ENCODE measurements at places on chromosomes 2 and 18.

- no peaks in the 10 kb centered on the region for H3K27me3 ChIP-seq
- H3K36me3 ChIP-seq = peaks cover 48% of the 10 kb centered on the region
- no peak overlapping the region for H3K4me3 ChIP-seq
Measured at GRCh38 chr2:71389384-71390072, 57.9 kb downstream of the ZNF638 start.

- no peak for DNase-seq
- H3K36me3 ChIP-seq = no peaks in the 10 kb centered on the region
- no peaks in the 10 kb centered on the region for H3K4me1 ChIP-seq
- no peak overlapping the region for H3K4me3 ChIP-seq
- no peaks in the 10 kb centered on the region for H3K27me3 ChIP-seq
Measured at GRCh38 chr2:129160879-129161278, 818.6 kb upstream of the RAB6C start.

DNA sequence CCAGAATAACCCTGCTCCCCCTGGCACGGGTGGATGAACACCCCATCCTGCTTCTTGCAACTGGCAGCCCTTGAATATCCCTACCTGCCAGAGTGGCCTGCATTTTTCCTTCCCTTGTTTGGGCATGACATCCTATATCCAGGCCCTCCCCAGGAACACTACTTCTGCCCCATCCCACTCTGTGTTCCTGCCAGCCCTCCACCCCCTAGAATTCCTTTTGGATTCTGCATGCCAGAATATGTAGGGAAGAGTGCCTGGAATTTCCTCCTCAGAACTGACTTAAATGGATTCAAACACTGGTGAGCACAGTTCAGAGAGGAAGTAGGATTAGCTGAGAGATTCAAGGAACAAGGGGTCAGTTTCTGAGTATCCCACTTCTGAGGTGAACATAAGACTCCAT is 123.5 kb upstream of the PELI1 start:
- DNase-seq = no peak
- H3K4me1 ChIP-seq = no peaks in the 10 kb centered on the region
- H3K36me3 ChIP-seq = peaks cover 3% of the 10 kb centered on the region
- H3K4me3 ChIP-seq = no peak overlapping the region
- no peaks in the 10 kb centered on the region for H3K27me3 ChIP-seq

GRCh38 chr18:25669741-25670140 is 317.8 kb upstream of the ZNF521 start:
- no peaks in the 10 kb centered on the region for H3K27me3 ChIP-seq
- no peak for DNase-seq
- no peak overlapping the region for H3K4me3 ChIP-seq
- no peaks in the 10 kb centered on the region for H3K4me1 ChIP-seq

DNA sequence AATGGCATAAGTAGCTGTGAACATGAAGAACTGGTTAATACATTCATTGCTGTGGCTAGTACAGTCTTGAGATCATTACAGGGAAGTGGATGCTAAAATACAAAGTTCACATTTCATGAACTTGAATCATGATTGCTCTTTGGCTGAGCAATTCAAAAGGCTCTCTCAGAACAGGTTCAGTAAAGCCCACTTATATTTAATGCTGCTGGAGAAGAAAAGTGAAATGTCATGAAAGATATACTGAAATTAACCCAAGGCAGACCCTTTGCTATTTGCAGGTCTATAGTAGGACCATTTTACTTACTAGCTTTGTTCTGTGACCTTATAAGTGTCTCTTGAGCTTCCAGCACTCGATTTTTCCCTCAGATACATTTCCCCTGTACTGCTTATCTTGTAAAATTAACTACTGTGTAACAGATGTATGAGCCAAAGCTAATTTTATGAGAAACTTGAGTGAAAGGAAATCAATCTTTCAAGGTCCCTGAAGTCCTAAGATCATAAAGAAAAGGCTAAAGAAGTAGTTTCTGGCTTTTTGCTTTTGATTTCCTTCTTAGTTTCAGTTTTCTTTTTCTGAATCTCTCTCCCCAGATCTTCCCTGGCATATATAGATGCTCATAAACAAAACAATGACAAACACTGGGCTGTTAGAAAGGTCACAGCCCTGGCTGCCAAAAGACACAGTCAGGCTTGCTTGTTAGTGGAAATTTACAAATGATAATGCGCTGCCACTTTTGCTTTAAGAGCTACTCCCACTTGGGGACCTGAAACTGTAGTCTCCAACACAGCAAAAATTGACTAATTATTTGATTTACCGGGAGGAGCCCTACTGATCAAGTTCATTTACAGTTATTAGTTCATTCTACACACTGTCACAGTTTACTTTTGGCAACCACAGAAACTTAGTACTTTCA is 132.7 kb upstream of the XPO1 start:
- peaks cover 15% of the 10 kb centered on the region for H3K36me3 ChIP-seq
- peak; percentile 56 for DNase-seq
- peaks cover 20% of the 10 kb centered on the region for H3K4me1 ChIP-seq

DNA sequence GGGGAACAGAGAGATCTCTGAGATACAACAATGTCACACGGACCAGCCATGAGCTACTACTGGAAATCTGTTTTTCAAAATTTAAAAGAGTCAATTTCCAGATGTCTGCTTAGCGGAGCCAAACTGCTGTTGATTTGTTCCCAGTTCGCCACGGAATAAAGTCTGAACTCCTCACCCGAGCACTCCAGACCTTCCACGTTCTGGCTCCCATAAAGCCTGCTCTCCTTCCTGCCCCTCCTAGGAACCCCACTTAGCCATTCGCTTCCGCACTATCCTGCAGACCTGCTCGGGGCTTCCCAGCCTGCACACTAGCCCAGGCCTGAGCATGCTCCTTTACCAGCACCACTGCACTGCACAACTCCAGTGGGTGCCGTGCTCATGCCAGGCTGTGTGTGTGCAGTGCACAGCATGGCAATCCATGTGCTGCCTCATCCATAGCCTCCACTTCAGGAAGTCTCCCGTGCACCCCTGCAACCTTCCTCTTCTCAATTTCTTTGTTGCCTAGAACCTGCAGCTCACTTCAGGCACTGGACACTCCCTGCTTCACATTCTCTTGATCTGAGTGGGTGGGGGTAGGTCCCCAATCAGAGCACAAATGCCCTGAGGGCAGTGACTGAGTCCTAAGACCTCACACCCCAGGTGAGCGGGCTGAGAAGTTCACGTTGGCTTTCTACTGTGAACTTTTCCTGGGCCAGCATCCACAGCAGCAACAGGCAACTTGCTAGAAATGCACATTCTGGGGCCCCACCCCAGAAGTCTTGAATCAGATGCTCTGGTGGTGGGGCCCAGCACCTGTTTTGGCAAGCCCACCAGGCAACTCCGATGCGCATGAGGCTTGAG is 53.7 kb downstream of the ZBTB7C start:
- H3K27me3 ChIP-seq = peaks cover 14% of the 10 kb centered on the region
- no peaks in the 10 kb centered on the region for H3K4me1 ChIP-seq
- H3K36me3 ChIP-seq = no peaks in the 10 kb centered on the region
- no peak for DNase-seq

DNA sequence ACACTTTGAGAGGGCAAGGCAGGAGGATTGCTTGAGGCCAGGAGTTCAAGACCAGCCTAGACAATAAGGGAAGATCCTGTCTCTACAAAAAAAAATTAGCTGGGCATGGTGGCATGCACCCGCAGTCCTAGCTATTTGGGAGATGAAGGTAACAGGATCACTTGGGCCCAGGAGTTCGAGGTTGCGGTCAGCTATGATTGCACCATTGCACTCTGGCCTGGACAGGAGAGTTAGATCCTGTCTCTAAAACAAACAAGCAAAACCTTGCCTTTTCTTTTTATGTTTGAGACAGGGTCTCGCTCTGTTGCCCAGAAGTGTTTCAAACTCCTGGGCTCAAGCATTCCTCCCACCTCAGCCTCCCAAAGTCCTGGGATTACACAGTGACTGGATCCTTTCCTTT is 14.5 kb upstream of the THADA start:
- DNase-seq = no peak
- peaks cover 4% of the 10 kb centered on the region for H3K27me3 ChIP-seq
- H3K4me3 ChIP-seq = no peak overlapping the region
- H3K27ac ChIP-seq = no peak overlapping the region
- peaks cover 2% of the 10 kb centered on the region for H3K4me1 ChIP-seq
- no peaks in the 10 kb centered on the region for H3K36me3 ChIP-seq

- H3K27me3 ChIP-seq = peaks cover 31% of the 10 kb centered on the region
- H3K4me3 ChIP-seq = no peak overlapping the region
- H3K27ac ChIP-seq = no peak overlapping the region
- no peak for DNase-seq
Measured at GRCh38 chr2:102099536-102100298, 42.8 kb upstream of the IL1R1 start.

GRCh38 chr2:26448651-26449050 is 29.3 kb downstream of the OTOF start:
- H3K4me3 ChIP-seq = no peak overlapping the region
- no peaks in the 10 kb centered on the region for H3K4me1 ChIP-seq
- no peak overlapping the region for H3K27ac ChIP-seq
- H3K36me3 ChIP-seq = no peaks in the 10 kb centered on the region

DNA sequence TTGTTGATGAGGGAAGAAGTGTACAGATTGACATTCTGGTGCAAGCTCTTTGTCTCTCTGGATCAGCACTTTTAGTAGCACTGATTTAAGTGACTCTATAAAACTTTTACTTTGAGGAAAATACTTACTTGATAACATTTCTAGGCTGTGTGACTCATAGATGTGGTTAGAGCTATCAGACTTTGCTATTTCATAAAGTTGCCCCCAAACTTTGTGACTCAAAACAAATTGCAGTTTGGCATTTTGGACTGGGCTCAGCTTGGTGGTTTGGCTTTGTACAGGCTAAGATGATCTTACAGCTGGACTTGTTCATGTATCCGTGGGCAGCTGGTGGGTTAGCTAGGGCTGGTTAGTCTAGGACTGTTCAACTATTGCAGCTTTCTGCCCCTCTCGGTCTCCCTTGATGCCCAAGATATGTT is 42.1 kb upstream of the GLS start:
- H3K4me1 ChIP-seq = peaks cover 20% of the 10 kb centered on the region
- DNase-seq = no peak
- peaks cover 7% of the 10 kb centered on the region for H3K27me3 ChIP-seq
- H3K36me3 ChIP-seq = peaks cover 2% of the 10 kb centered on the region

DNA sequence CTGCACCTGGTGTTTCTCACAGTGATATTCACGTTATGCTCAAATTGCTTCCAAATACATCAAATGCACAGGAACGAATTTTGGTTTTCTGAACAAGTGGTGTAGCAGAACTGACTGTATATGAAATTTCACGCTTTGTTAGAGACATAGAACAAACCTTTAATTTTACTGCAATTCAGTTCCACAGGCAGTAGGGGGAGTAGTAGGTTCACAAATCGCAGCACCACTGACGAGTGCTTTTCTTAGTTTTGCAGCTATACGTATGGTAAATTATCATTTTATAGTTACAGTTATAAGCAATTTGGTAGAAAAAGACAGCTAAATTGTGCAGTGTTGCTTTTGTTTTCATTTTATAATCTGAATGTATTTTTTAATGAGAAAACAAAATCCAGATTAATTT is 113.3 kb downstream of the KIAA1328 start:
- H3K27ac ChIP-seq = no peak overlapping the region
- no peaks in the 10 kb centered on the region for H3K27me3 ChIP-seq
- no peaks in the 10 kb centered on the region for H3K4me1 ChIP-seq
- DNase-seq = no peak

DNA sequence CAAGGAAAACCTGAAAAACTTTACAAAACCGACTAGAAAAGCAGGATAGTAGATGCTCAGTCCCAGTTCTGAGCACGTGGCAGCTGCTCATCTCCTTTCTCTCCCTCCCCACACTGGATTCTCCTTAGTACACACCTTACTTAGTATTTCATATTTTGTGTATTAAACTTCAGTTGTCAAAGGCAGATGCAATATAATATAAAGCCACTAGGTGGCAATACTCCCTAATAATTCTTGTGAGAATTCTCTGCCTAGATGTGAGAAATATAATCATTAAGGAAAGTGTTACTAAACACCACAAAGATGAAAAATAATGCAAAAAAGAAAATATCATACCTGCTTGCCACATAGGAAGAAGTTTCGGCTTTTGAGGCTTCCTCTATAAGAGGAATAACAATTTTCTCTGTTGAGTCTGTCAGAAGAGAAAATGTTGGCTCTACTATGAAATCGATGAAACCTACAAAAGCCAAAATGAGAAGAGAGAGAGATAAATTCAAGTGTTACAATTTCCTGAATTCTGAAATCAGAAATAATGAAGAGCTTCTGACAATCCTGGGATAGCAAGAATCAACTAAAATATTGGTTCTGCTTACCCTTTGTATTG is 200.6 kb downstream of the PPP1R1C start:
- no peaks in the 10 kb centered on the region for H3K4me1 ChIP-seq
- no peak overlapping the region for H3K27ac ChIP-seq
- peaks cover 23% of the 10 kb centered on the region for H3K27me3 ChIP-seq

DNA sequence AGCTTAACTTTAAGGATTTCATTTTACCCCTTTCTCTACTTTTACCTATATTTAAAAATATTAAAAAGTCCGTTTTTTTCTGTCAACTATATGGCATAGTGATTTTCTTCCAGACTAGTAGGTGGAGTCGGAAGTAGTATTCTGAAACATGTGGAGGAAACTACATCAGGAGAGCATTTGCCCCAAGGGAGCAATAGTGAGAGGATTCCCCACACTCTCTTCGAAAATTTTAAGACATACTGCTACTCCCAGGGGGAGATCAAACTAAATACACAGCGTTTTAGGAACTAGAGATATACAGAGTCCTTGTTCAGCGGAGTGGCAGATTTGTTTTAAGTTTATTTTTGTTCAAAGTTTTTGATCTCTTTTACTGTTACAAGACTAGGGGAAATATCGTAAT is 40.6 kb downstream of the METAP1D start:
- H3K4me3 ChIP-seq = no peak overlapping the region
- no peaks in the 10 kb centered on the region for H3K27me3 ChIP-seq
- H3K4me1 ChIP-seq = peaks cover 6% of the 10 kb centered on the region
- H3K27ac ChIP-seq = no peak overlapping the region
- no peak for DNase-seq
- H3K36me3 ChIP-seq = no peaks in the 10 kb centered on the region

- no peak overlapping the region for H3K4me3 ChIP-seq
- peaks cover 9% of the 10 kb centered on the region for H3K36me3 ChIP-seq
- H3K27ac ChIP-seq = no peak overlapping the region
- no peaks in the 10 kb centered on the region for H3K4me1 ChIP-seq
- no peaks in the 10 kb centered on the region for H3K27me3 ChIP-seq
Measured at GRCh38 chr2:46520130-46520711, 40.9 kb downstream of the TMEM247 start.

DNA sequence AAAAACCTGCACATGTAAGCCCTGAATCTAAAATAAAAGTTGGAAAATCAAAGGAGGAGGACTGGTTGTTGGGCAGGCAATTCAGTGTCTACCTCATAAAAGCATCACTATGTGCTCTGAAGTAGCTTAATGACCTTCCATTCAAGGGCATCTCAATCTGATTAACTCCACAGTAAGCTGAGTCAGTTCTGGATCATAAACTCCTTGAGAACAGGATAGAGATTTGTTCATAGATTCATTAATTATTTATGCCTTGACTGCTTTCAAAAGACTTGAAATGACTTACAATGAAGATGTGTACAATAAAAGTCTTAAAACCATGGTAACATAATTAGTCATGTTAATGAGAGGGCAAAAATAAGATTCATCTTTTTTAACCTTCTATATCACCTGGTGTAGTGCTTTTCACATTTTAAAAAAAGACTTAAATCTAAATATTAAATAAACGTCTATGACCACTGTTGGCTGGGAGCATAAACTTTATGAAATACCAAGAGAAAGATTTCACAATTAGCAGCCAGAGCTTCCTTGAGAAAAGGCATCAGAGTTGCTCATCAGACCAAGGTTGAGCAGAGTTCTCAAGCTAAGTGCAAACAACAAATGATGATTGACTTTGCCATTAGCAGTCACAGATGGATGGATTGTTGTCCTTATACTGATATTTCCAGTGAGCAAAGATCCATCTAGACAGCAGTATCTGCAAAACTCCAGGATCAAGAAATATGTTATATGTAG is 237.3 kb upstream of the THUMPD2 start:
- H3K4me3 ChIP-seq = no peak overlapping the region
- no peak overlapping the region for H3K27ac ChIP-seq
- no peaks in the 10 kb centered on the region for H3K27me3 ChIP-seq
- no peaks in the 10 kb centered on the region for H3K4me1 ChIP-seq
- no peak for DNase-seq
